GM23248 (cell line): ENCODE measurements at places on chromosomes 2 and 18. TPM values are rescaled to one million over a fixed set of nuclear protein-coding genes. Genes with fewer than 3 reads are reported as not detected.

GRCh38 chr2:120398996-120399888, 53.3 kb downstream of the INHBB start:
- no peak for DNase-seq

DNA sequence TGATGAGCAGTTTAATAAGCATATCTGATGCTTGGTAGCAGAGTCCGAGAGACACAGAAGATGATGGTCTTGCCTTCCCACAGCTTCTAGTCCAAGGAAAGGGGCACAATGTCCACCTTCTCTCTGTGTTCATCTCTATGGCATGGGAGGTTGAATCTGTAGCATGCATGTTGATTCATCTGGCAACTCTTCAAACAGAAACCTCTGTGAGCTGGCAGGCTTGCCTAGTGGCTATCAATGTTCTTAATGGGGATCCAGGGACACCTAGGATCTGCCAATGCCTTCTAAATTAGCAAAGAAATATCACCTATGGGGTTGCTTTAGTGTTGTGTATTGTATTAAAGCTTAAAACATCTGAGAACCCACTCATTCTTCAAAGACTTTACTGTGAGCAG, 170.8 kb downstream of the INO80D start:
- peak; percentile 21 for DNase-seq

- DNase-seq, result no peak
Measured at GRCh38 chr2:59588286-59588685, 965.2 kb downstream of the BCL11A start.

- no peak for DNase-seq
Measured at GRCh38 chr2:119198240-119198840, 25.3 kb upstream of the STEAP3 start.

DNA sequence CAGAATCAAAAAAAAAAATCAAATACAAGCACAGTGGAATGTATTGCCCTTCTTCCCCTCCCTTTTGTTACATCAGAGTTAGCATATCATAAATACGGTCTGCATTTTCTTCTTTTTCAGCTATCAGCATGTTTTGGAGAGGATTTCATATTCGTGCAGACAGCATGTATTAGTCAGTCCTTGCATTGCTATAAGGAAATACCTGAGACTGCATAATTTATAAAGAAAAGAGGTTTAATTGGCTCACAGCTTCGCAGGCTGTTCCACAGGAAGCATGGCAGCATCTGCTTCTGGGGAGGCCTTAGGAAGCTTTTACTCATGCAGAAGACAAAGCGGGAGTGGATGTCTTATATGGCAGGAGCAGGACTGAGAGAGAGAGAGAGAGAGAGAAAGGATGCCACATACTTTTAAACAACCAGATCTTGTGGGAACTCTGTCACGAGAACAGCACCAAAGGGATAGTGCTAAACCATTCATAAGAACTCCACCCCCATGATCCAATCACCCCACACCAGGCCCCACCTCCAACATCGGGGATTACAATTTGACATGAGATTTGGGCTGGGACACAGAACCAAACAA, 8.9 kb downstream of the IL1B start:
- no peak for DNase-seq

GRCh38 chr18:23798249-23798648, 109.0 kb downstream of the LAMA3 start:
- DNase-seq, result peak; percentile 49

- DNase-seq, result peak; percentile 86
Measured at GRCh38 chr2:86079981-86080911, 25.4 kb downstream of the POLR1A start.

The DNAH7 gene
- polyA plus RNA-seq, result 0.29 and 0.40 TPM in 2 replicates

DNA sequence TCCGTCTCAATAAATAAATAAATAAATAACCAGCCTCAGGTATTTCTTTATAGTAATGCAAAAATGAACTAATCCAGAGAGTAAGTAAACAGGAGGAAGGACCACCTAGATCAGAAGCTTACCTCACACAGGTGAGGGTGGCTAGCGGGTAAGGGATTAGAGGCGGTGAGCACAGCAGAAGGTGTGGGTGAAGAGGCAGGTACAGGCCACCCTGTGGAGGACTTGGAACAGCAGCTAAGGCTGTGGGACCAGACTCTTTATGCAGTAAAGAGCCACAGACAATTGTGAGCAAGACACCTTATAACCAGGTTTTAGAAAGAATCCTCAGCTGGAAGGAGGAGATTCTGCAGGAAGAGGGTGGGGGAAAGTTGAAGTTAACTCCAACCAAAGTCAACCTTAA, 34.2 kb upstream of the TTR start:
- DNase-seq, result no peak

DNA sequence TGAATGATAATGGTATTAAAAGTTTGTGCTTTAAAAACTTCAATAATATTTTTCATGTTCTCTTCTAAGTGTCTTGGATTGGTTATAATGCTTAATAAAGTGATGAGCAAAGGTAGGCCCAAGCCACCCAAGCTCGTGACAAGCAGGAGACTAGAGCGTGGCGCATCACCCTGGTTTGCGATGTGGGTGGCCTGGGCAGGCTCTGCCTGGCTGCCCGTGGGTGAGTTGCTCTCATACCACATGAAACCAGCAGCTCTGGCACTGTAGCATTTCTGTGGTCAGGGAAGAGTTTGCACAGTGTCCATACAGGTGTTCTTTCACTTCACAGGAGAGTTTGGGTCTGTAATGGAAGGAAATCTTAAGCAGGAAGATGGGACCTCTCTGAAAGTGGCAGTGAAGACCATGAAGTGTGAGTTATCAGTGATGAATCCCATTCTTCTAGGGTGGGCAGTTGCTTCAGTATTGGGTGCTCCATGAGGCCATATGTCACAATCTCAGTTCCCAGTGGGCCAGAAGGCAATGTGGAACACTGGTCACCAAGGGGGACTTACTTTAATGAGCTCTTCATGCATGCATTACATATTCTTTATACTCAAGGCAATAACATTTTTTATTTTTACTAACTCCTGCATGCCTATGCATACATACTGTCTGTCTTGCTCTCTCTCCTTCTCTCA, 51.4 kb upstream of the TMEM87B start:
- no peak for DNase-seq

The LGALSL gene
- polyA plus RNA-seq, result 0.60 and 0.70 TPM in 2 replicates

DNA sequence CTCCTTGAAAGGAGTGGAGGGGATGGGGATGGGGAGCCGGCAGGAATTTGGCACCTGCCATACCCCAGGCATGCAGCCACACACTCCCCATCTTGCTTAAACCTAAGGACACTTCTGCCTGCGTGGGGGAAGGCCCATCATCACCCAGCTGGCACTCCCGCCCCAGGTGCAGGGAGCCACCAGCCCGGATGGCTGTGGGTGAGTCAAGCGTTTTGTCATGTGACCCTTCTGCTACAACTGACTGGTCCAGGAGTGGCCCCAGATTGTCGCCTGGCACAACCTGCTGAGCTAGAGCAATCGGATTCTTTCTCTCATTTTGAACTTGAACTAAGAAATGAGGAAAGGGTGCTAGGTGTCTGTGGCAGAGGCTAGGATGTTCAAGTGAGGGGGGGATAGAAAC, 61.3 kb downstream of the TSN start:
- no peak for DNase-seq

- DNase-seq, result peak; percentile 43
Measured at GRCh38 chr18:55124078-55124763, 165.0 kb upstream of the CCDC68 start.

The TUBA4B gene
- not detected in 2 replicates for polyA plus RNA-seq

GRCh38 chr2:26058390-26058789, 24.5 kb downstream of the RAB10 start:
- no peak for DNase-seq

DNA sequence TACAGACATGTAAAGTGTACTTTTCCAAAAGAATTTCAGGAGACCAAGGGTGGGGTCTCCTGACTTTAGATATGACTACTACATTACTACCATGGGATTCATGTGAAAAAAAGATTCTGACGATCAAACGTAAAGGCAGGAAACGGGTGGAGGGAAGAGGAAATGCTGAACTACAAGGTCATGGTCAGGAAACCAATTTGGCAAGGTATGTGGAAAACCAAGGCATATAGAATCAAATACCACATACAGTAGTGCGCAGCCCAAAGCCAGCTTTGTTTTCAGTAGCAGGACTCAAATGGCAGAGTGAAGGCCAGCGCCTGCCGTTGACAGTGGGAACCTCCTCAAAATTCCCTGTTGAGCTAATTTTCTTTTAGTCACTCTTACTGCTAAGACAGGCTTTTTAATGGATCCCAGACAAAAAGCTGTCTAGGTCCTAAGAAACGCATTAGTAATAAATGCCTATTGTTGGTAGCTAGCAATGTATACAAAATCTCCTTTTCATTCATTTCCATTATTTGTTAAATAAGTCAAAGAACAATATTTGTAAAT, 57.6 kb upstream of the SERTAD2 start:
- no peak for DNase-seq

DNA sequence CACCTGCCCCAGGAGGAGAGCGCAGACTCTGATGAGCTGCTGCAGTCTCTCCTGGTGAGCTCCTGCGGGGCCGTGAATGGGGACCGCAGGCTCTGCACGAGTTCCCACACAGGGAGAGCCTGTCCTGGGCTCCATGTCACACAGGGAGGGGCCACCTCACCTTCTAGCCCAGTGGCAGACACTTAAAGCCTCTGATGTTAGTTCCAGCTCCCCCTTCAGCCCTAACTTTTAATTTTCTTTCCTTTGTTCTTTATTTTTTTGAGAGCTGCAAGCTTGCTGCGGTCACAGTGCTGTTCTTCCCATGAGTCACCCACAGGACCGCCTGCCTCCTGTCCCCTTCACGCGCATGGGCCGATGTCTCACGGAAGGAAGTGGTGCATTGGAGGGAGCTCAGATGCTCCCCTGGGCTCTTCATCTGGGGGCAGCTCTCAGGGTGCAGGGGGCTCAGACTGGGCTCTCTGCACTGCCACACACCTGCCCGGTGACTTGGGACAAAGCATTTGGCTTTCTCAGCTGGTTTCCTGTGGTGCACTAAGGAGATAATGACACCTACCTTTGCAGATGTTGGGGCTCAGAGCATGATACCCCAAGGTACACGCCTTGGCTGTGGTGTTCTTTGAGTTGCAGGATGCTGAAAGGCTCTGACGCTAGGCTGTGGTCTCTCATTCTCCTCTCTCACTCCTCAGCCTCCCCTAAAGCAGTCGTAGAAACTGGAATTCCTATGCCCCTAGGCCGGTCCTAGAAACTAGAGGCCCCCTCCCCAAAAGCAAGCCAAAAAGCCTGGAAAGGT, 37.2 kb upstream of the PXDN start:
- no peak for DNase-seq

GRCh38 chr2:119158563-119159347, at the start of gene C1QL2:
C1QL2 (minus strand) TSS chr2:119158751; CDS start chr2:119158269, 482 bp downstream.
- peak; percentile 16 for DNase-seq

The LYG2 gene
- polyA plus RNA-seq, result not detected in 2 replicates

- DNase-seq, result peak; percentile 6
Measured at GRCh38 chr2:145287736-145288135, 767.8 kb upstream of the ZEB2 start.

DNA sequence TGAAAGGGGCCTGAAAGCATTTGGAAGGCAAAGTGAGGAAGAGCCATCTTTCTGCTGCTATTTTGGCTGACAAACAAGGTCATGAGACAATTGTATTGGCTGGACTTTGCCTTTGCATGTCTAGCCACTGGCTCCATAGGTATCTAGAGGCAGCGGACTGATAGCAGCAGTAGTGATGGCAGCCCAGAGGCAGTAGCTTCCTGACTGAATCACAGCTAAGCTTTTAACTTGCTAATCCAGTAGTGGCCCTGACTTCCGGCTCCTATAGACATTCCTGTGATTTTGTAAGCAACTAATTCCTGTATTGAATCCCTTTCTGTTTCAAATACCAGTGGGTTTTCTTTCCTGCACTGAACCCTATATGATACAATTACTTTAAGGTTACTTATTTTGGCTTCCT, 69.8 kb upstream of the PDE1A start:
- no peak for DNase-seq

DNA sequence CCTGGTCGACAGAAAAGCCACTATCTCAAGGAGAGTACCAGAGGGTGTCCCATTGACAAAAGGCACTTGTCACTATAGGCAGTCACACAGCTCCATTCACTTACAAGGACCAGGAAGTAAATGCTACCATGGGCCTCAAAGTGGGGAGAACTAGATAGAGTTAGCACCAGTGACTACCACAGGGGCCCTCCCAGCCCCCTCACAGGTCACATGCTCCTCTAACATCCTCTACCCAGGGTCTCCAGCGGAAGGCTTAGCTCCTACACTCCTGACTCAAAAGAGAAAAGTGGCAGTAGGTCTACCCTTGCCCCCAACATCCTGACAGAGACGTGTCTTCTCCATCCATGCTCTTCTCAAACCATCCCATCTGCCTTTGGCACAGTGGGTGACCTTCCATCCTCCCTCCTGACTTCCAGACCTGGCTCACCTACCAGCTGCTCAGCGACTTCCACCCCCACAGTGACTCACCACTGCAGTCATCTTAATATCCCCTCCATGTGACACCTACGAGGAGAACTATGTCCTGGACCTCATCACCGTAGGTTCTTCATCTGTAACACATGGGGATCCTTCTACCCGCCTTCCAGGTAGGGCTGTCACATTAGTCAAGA, 5.6 kb upstream of the DNMT3A start:
- DNase-seq, result peak; percentile 57

- DNase-seq, result peak; percentile 77
Measured at GRCh38 chr2:238856713-238857567, 9.1 kb downstream of the TWIST2 start.

The SERPINB10 gene
- not detected in 2 replicates for polyA plus RNA-seq

- peak; percentile 48 for DNase-seq
Measured at GRCh38 chr2:200422532-200423261, 87.2 kb downstream of the KCTD18 start.

DNA sequence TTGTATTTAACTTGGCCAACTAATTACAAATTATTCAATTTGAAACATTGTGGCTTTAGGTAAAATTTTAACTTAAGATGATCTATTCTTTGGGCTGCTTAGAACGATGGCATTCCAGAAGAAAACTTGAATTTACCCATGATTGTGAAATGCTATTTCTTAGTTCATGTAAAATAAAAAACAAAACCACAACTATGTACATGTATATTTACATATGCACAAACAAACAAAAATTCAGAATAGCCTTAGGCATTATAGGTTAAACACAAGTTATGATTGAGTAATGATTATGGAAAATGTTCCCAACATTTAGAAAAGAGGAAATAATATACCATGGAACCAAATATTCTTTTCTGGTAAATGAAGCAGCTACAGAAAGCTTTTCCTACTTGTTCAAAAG, 3.5 kb upstream of the SMCHD1 start:
- DNase-seq, result no peak

The NT5C1B gene
- 0.88 and 1.4 TPM in 2 replicates for polyA plus RNA-seq

The OSBPL6 gene
- polyA plus RNA-seq, result 10.6 and 11.8 TPM in 2 replicates

- DNase-seq, result no peak
Measured at GRCh38 chr2:70084973-70085710, 2.1 kb upstream of the PCBP1 start.

The ZNF396 gene
- polyA plus RNA-seq, result 0.54 and 0.85 TPM in 2 replicates

GRCh38 chr2:104078431-104079157, 775.3 kb upstream of the POU3F3 start:
- DNase-seq, result no peak

DNA sequence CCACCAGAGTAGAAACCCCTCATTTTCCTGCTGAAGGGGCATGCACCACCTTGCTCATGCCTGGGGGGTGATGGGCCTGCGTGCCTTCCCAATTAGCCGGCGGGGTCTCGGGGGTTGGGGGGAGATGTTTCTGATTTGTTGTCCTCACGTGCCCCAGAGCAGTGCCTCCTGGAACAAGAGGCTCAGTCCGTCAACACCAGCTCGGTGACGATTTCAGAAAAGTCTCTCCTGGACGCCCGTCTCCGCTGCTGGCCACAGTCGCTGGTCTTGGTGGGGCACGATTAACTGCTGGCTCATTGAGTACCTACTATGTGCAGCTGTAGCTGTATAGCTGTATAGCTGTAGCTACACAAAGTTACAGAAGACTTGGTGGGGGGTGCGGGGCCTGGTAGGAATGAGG, 4.4 kb downstream of the ACKR3 start:
- no peak for DNase-seq

GRCh38 chr2:231655894-231656293, 52.4 kb upstream of the PTMA start:
- DNase-seq, result no peak
